Caudate nucleus (tissue), 63 donors: ENCODE measurements at places on chromosomes 4 and X.
A peak's percentile ranks its signal among the peaks of the same experiment; 100 is the strongest.

- no peak for DNase-seq
Measured at GRCh38 chr4:79964020-79964399, 109.0 kb downstream of the ANTXR2 start.

DNA sequence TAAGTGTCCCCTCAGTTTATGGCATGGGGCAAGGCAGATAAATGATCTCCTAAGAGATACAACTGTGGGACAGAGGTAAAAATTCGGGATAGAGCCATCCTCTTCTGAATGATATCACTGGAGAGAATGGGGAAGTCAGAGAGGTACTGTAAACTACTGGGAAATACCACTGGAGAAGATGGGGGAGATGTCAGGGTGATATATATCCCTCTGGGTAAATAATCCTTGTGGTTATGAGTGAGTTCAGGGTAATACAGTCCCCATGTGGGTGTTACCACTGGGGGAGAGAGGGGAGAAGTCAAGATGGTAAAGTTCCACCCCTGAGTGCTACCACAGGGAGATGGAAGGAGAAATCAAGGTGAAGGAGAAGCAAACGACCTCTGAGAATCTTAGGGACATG lies 63.9 kb upstream of the ZNF81 start:
- no peak for DNase-seq

DNA sequence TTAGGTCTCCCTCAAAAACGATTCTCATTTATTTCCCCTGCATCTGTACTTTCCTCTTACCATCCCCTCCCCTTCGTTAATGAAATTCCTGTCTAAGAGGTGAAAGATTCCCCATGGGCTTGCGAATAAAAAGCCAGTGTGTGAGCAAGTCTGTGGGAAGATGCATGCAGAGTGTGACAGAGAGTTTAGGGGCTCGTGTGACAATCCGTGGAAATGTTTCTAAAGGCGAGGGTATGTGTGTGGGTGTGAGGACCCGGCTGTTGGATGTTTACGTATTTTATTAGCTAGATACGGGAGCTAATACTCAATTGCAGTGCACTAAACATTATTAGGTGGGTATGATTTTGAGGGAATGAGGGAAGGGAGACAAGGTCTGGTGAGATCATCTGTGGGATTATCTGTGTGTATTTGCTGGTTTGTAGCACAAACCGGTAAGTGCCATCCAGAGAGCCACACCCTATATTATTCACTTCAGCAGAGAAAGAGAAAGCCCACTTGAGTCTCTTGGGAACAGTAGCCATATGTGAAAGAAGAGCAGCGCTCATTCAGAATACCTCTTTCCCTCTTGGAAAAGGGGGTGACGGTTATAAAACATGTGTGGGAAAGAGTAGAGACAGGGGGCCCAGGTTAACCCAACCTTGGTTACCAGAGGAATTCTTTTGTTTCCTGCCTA lies 893 bp upstream of the HOPX start:
- DNase-seq, result no peak

GRCh38 chr4:184344435-184344834 lies 126.8 kb upstream of the ENPP6 start:
- DNase-seq, result no peak

- no peak for DNase-seq
Measured at GRCh38 chr4:4575284-4576211, 33.7 kb upstream of the STX18 start.

- no peak for DNase-seq
Measured at GRCh38 chr4:145043306-145043705, 54.7 kb downstream of the ANAPC10 start.

- DNase-seq, result no peak
Measured at GRCh38 chr4:164221631-164222030, 532.3 kb upstream of the SMIM31 start.

GRCh38 chr4:44231006-44231405 lies 217.6 kb downstream of the KCTD8 start:
- no peak for DNase-seq

DNA sequence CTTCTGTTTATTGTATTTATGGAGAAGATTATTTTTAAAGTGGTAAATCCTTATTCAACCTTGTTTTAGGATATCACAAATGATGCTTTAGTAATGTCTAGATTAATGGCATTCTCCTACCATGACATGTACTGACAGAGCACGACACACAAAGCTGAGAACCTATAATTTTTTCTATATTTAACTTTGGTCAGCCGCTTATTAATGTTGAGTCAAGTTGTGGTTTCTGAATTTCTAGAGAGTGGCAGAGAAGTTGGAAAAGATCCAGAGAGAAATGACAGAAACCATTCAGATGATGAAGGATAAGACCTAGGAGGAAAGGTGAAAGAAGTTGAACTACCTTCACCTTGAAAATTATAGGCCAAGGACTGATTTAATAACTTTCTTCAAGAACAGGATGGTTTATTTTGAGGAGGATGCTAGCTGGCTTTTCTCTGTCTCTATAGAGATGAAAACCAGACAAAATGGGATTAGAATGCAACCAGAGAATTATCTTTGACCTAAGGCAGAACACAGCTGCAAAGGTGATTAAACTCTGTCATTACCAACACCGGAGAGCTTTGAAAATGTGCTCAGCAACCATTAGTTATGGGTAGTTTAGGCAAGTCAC lies 62.6 kb upstream of the TSPAN5 start:
- no peak for DNase-seq

DNA sequence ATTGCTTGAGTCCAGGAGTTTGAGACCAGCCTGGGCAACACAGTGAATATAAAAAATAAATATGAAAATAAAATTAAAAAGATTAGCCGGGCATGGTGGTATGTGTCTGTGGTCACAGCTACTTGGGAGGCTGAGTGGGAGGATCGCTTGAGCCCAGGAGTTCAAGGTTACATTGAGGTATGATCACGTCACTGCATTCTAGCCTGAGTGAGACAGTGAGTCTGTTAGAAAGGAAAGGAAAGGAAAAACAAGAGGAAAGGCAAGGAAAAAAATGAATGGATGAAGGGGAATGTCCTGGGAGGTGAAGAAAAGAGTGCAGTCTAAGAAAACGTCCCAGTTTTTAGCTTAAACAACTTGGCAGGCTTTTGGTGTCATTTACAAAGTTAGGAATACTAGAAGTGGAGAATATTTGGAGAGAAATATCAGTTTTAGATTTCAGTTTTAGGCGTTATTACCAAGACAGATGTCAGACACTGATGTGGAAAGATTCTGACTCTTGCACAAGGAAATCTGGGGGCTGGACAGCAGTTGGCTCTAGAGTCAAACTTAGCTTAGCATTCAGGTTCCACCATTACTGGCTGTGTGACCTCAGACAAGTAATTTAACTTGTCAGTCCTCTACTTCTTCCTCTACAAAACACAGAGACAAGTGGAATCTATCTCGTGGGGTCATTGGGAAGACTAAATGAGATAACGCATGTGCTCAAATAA lies 139.0 kb downstream of the TSPAN5 start:
- DNase-seq, result no peak

GRCh38 chrX:69531031-69531755 lies 27.1 kb downstream of the NALF2 start:
- no peak for DNase-seq

GRCh38 chr4:878796-879728 lies 53.1 kb downstream of the GAK start:
- no peak for DNase-seq

- no peak for DNase-seq
Measured at GRCh38 chr4:94724016-94724790, 33.6 kb upstream of the BMPR1B start.

DNA sequence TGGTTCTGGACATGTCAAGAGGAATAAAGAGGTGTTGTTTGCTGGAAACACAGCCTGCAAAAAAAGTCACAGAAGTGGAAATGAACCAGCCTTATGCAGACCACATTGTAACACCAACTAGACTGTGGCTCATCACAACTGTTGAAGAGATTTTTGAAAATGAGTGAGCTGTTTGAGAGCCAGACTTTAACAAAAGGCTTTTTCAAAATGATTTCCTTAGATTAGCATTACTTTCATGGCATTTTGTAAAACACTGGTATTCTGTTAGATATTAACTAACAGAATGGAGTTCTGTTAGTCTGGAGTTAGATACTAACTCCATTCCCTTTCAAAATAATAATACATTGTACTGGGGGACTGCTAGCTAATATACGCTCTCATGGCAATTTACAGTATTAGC lies 60.6 kb upstream of the GABRA2 start:
- no peak for DNase-seq

DNA sequence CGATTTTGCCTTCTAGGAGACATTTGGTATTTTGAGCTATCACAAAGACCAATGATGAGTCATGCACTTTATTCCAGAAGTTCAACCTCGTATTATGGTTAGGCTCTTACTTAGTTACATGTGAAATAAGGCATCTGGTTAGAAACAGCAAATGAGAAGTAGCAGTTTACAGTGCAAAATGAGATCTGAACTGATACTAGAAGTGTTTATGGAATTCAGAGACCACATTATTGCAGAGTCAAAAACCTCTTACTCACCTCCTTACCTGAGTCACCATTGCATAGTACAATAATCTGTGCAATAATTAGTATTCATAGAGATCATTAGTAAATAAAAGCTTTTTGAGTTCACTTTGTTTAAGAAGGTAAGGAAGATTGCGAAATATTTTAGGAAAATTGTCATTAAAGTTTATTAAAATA lies 38.7 kb downstream of the SEC24B start:
- DNase-seq, result no peak

DNA sequence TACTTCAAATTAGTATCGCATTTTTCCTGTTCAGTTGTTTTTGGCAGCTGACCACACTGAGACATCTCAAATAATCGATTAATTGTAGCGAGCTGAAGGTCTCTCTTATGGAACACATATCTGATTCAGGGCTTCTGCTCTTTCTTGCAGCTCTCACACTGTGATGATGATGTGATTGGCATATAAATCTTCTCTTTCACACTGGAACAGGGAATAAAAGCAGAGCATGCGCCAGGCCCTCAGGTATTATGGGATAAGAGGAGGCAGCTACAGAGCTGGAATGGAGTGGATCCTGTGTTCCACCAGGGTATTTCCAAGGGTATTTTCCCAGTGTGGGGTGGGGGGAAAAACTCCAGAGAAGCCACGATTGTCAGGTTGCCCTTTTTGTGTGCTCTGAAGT lies 265.4 kb upstream of the CASK start:
- DNase-seq, result no peak

GRCh38 chr4:978957-979701 lies 5.8 kb upstream of the DGKQ start:
- no peak for DNase-seq

DNA sequence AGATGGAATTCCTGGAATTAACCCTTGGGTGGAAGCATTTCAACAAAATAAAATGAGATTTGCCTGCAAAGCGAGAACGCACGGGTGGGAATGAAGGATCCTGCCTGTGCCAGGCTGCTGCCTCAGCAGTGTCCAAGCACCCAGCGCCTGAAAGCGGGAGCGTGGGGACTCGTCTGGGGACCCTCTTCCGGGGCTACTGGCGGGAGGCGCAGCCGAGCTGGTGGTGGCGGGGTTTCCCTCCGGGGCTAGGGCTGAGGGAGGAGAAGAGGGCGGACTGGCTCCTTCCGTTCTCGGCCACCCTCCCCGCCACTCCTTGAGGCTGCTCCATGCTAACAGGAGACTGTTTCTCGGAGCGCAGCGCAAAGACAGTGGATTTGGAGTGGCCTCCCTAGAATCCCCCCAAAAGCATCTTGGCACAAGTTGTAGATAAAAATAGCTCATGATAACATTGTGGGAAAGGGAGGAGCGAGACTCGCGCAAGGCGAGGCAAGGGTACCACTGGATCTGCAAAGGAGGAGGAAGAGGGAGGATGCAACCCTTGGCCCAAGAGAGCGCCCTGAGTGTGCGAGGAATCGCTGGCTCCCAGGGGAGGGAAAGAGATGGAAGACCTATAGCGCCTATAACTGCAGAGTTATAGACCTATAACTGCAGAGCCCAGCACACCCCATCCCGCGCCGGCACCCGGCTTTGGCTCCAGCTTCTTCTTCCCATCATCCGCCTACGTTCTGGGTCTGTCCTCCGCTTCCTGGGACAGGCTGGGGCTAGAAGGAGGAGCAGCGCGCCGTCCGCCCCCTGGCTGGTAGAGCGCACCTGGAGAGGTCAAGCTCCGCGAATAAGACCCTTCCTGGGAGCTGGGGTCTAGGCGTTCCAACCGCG lies 1.3 kb downstream of the HS3ST1 start:
- DNase-seq, result no peak

DNA sequence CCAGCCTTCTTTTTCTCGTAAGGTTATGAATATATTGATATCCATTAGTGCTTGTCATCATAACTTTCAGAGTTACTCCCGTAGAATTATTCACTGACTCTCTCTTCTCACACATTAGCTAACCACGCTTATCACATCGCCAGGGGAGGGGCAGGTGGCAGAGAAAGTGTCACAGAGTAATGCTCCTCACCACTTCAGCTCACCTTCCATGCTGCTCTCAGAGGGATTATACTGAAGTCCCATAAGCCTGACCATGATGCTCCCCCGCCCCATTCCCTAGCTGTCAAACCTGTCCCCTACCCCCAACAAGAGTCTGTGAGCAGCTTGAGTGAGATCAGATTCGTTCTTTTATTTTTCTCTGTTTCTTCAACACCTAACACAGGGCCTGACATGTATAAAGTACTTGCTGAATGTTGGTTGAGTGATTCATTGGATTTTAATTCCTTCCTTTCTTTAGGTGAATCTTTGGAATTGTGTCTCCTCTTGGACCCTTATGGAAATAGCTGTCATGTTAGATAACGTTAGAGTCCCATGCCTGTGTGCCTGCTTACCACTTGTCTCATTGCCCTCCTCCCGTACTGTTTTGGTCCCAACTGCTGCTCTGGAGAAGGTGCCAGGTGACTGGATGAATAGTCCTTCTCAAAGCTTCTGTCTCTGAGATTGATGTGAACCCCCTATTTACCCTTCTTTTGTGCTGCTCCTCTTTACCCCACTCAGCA lies 55.1 kb downstream of the RS1 start:
- DNase-seq, result peak; percentile 13
